NCI-H524 (cell line): ENCODE measurements at places on chromosomes 1 and 21.

- no peak for DNase-seq
Measured at GRCh38 chr1:151737026-151737425, 15.7 kb downstream of the RIIAD1 start.

DNA sequence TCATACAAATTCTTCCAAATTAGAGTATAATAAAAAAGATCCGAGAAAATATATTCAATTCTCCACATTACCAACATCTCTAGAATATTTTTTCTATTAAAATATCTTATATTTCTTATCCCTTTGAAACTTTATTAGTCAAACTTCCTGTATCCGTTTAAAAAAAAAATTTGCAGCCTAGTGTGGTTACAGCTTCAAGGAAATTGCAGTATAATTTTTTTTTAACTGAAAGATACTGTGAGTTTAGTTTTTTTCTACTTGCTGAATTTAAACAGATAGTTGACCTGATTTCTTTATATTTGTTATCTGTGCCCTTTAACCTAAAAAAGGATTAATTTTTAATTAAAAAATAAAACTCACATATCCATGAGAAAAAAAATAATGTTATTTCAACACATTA is 1.5 kb downstream of the RGS18 start:
- DNase-seq = no peak

- no peak for DNase-seq
Measured at GRCh38 chr1:95118710-95119109, 1.6 kb downstream of the TLCD4 start.

GRCh38 chr1:6802893-6803292 is 17.6 kb downstream of the CAMTA1 start:
- DNase-seq = no peak

- no peak for DNase-seq
Measured at GRCh38 chr1:41724248-41724647, 194.5 kb downstream of the HIVEP3 start.

DNA sequence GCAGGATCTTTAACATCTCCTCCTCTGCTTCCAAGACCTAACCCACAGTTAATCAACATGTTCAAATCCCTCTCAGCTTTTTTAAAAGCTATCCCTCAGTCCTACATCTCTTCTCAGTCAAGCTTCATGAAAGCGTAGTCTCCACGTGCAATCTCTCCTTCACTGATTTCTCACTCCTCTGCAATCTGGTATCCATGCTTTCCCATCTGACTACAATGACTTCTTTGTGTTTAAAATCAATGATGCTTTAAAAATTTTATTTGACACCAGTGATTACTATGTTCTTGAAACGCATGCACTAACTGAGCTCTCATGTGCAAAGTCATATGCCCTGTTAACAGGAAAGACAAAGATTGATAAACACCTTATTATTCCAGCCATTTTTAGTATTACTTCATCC is 67.5 kb upstream of the BEND5 start:
- DNase-seq = no peak

- no peak for DNase-seq
Measured at GRCh38 chr1:244197851-244198375, 146.8 kb downstream of the ZBTB18 start.
